ENCODE measurements at places on chromosomes 11 and 22.

- no peak for DNase-seq
Measured at GRCh38 chr11:56950510-56950909, 38.2 kb upstream of the OR5AK2 start.

DNA sequence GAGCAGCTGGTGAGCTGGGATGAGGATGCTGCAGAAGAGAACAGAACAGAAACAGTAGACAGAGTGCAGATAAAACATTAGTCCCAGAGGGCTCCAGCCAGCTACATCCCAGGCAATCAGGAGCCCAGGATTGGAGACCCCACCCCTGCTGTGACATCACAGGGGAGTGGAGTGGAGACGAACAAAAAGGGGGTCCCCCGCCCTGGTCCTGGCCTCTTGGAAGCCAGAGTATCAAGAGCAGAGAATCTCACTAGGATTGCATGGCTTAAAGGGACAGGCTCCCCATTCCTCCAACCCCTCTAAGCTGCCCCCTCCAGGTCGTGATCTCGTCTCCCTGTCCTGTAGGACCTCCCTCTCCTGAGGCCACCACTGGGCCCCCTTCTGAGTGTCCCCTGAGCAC, at the start of gene P2RX3:
Gene P2RX3 (plus strand): TSS at position 211 of the 400 bp plus-strand sequence. CDS start 199 bp downstream, outside the sequence.
- no peak for DNase-seq

DNA sequence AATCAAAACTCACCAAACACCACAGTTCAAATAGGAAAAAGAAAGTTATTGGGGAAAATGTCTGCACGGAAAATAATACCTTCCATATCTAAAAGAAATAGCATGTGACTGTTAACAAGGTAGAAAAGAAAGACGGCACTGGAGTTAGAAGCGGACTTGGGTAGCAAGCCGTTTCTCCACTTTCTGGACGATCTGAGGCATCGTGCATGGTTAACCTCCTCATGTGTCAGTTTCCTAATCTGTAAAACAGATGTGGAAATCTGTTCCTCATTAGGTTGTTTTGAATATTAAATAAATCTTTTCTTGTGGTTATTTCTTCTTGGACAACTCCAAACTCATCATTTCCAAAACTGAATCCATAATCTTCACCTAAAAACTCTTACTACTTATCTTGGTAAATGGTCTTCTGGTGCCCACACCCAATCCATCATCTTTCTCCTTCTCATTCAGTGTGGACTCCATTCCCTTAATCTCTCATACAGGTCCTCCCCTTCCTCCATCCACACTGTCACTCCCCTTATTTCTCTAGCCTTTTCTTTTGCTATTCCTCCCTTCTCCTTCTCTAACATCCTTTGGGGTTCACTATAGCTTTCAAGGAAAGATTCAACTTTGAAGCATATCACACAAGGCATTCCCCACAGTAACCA, 53.5 kb downstream of the VSIG10L2 start:
- no peak for DNase-seq

- no peak for DNase-seq
Measured at GRCh38 chr11:98616098-98616655, 404.6 kb upstream of the CNTN5 start.

GRCh38 chr11:103317118-103317517, 207.9 kb downstream of the DYNC2H1 start:
- no peak for DNase-seq

DNA sequence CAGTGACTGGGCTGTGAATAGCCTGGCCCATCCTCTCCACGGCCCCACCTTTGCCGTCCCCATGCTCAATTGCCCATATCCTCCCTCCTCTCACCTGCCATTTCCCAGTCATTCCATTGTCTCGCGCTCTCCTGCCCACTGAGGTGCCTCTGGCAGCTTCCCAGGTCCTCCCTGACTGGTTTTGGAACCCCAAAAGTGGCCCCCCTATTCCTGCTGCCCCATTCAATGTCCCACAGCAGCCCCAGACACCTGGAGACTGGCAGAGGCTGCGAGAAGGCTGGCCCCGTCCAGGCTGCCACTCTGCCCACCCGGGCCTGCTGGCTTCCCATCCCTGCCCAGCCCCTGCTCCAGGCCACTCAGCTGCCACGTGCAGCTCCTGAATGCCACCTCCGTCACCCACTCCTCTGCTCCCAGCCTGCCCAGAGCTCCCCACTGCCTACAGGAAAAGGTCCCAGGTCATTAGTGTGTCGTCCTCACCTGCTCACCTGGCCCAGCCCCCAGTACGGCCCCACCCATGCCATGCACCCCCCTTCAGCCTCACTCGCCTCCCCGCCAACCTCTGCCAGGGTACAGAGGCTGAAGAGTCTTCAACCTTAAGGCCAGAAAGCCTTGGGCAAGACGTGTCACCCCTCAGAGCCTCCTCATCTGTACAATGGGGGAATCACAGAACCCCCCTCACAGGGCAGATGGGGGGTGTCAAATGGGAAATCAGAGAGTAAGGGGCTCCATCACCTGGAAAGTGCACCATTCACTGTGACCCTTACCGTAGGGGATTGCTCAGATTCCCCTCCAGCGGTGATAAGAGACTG, 37.5 kb downstream of the KCNJ4 start:
- no peak for DNase-seq
